B cell (primary cell): ENCODE measurements at places on chromosomes 12 and 14.

- no peak for DNase-seq
Measured at GRCh38 chr14:58455593-58456265, 28.2 kb downstream of the KIAA0586 start.

DNA sequence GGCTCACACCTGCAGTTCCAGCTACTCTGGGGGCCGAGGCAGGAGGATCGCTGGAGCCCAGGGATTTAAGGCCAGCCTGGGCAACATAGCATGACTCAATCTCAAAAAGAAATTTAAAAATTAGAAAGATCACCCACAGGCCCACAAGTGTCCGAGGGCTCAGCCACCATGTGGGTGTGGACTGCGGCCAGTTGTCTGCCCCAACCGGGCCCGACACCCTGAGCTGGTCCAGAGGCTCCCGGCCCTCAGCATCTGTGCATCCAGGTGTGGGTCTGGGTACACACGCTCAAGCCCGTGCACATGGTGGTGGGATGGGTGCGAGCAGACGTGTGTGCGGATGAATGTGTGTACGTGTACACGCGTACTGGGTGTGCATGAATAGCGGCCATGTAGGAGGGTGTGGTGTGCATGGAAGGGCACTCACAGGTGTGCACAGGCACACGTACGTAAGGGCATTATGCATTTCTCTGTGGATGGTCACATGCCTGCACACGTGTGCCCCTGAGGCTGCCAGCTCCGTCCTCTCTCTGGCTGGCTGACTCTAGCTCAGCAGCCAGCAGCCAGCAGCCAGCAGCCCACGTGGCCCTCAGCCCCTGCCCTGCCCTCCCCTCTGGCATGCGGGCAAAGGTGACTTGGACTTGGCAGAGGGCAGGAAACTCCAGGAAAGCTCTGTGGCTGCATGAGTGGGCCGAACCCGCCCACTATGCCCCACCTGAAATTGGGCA is 23.3 kb upstream of the NUDT14 start:
- peak; percentile 46 for DNase-seq

- no peak for DNase-seq
Measured at GRCh38 chr14:30134936-30135335, 207.3 kb upstream of the PRKD1 start.

DNA sequence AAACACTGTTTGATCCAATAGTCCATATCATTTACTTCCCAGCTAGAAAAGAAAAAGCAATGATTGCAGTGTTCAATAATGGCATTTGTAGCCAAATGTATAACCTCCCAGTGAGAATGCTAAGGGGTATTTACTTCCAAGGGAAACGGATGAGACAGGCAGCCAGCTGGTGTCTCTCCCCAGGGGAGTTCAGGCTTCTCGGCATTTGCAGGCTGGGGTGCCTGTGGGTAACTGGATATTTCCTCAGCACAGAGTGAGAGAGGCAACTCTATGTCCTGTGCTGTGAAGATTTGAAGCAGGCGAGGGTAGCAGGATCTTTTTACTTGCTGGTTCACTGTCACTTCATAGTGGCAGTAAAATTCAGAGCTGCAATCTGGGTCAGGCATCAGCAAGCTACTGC is 1455.6 kb upstream of the TMEM132C start:
- no peak for DNase-seq

DNA sequence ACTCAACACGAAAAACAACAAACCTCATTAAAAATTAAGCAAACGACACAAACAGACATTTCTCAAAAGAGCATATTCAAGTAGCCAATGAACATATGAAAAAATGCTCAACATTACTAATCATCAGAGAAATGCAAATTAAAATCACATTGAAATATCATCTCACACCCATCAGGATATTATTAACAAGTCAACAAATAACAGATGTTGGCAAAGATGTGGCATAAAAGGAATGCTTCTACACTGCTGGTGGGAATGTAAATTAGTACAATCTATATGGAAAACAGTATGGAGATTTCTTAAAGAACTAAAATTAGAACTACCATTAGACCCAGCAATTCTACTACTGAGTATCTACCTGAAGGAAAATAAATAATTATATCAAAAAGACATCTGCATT is 182.2 kb downstream of the KITLG start:
- no peak for DNase-seq

DNA sequence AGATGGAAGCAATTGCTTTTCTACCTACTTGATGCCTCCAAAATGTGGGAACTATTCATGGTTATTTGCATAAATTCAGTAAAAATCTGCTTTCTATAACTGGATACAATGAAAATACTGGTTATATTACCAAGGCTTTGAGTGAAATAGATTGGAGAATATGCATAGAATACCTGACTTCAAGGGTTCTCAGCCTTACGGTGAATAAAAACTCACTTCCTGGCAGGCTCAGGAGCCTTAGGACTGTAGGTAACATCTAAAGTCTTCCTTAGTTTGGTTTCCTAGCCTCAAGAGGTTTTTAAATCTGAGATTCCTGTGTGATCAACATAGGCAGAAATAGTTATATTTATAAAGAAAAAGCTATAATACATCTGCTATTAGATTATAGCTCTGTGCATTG is 158.6 kb downstream of the SLC41A2 start:
- DNase-seq, result no peak

DNA sequence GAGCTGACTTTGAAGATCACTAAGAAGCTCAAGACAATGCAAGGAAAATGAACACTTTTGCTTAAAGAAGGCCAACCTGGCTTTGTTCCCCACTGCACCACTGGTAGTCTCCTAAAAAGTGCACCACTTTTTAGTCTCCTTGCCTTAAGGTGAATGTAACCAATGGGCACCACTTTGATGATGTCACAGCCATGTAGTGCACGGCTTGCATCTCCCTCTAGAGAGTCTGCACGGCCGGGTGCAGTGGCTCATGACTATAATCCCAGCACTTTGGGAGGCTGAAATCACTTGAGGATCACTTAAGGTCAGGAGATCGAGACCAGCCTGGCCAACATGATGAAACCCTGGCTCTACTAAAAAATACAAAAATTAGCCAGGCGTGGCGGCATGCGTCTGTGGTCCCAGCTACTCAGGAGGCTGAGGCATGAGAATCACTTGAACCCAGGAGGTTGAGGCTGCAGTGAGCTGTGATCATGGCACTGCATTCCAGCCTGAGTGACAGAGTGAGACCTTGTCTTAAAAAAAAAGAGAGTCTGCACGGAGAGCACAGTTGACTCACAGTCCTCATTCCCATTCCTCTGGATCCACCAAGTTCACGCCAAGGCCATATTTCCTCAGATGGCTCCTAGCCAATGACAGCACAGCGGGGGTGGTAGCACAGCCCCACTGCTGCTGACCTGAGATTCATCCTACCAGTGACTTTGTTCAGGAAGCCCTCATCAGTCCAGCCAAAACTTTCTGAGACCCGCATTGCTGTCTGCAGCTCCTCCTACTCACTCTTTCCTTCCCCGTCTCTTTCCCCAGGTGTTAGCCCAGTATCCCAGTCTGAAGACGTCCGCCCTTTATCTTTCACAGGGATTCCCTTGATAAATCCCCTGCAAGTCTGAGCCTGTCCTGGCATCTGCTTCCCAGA is 16.5 kb upstream of the IFT81 start:
- no peak for DNase-seq

- no peak for DNase-seq
Measured at GRCh38 chr14:39406560-39406959, 25.7 kb downstream of the FBXO33 start.

DNA sequence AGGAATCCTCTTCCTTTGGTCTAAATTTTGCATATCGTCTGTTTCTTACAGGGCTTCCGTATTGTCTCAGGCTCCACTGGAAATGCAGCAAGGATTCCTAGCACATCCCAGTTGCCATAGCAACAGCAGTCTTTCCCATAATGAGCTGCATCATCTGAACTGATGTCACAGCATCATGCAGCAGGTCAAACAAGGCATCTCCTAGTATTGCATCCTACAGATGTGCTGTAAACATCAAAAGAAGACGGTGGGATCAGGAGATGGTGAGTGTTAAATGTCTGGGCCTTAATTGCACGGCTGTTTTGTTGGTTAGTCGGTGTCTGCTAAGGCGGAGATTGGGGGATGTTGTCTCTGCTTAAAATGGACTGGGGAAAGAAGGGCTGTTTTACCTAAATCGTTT is at the start of gene AKAP6:
Gene AKAP6, plus strand, starts transcription at position 153 of the 400 bp plus-strand sequence. CDS start 104,196 bp downstream, outside the sequence.
- no peak for DNase-seq

DNA sequence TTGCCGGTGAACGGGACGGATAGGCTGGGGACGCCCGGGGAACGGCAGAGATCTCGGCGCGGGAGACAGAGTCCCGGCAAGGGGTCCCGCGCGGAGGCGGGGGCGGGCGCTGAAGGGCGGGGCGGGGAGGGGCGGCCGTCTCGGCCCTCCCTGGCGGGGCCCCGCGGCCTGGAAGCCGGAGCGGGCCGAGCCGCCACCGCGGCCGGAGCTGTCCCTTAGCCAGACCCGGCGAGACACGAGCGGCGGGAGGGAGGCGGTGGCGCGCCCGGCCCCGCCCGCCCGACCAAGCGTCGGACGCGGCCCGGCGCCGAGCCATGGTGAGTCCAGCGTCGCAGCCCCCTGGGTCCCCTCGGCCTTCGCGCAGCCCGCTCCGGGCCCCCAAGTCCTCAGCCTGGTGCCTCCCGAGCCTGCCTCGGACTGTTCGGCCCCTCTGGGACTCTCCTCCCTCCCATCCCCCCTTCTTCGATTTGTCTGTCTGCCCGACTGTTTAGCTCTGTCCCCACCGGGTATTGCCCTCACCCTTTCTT is at the start of gene ARHGEF40:
Gene ARHGEF40, plus strand, starts transcription at position 222 of the 527 bp plus-strand sequence. Its CDS starts 93 bp downstream, at position 315.
- peak; percentile 55 for DNase-seq

DNA sequence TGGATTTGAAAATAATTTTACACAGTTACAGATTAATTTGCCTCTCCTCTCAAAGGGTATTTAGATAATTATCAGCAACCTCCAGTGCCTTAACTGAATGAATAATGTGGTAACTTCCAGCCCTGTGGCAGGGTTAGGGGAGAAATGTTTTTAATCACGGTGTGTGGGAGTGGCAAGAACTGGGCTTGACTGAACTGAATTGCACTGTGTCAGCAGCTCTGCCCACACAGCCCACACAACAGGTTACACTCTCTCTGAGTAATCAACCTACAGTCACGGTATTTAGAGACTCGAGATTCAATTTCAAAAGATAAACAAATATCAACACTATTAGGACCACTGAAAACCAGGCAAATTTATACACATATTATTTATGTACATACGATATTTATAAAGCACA is 198.5 kb downstream of the KCNC2 start:
- DNase-seq, result no peak

- DNase-seq, result peak; percentile 82
Measured at GRCh38 chr12:57216014-57216911, at the start of gene NXPH4. Gene NXPH4, plus strand, starts transcription at chr12:57216794. Its CDS starts 176 bp downstream, at chr12:57216970.

DNA sequence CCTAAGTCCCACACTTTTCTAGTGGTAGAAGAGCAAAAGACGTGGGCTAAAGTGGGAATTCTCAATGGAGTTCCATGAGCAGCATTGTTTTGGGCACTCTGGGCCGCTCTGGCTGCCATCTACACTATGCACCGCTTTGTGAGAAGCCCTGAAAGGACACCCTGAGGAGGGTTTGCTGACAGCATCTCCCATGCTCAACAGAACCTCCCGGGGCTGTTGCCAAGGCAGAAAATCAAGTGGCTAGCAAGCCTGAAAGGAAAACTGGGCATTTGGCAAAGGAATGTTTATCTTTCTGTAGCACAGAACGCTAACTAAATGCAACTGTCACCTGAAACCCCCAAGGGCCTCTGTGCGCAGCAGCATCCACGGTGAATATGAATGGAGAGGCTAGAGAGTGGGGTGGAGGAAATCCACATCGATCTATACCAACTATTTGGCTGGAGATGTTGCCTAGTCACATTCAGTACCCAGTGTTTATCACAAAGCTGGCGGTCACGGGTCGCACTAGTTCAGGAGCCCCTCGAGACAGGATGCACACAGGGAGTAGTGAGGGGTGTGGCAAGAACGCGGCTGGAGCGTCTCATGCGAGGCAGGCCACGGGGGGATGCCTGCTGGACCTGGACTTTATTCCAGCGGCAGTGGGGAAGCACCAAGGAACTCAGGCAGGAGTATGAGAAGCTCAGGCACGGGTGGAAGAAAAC is 14.2 kb downstream of the APPL2 start:
- no peak for DNase-seq

- no peak for DNase-seq
Measured at GRCh38 chr12:50390316-50390741, 6.1 kb downstream of the FAM186A start.

GRCh38 chr12:49902399-49903350 is 1.0 kb downstream of the FAIM2 start:
- DNase-seq, result no peak

DNA sequence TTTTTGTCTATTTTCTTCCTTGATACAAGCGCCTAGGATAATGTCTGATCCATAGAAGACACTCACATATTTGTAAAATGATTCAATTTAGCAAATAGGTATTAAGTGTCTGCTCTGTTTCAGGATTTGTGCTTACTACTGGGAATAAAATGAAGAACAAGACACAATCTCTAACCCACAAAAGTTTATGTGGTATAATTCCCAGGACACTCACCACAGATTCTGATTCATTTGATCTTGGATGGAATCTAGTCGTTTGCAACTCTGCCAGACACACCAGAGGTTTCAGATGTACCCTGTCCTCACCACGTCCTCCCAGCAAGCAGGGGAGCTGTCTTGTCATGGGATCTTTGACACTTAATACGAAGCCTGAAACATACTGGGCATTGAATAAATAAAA is 208.3 kb downstream of the LRIG3 start:
- no peak for DNase-seq

DNA sequence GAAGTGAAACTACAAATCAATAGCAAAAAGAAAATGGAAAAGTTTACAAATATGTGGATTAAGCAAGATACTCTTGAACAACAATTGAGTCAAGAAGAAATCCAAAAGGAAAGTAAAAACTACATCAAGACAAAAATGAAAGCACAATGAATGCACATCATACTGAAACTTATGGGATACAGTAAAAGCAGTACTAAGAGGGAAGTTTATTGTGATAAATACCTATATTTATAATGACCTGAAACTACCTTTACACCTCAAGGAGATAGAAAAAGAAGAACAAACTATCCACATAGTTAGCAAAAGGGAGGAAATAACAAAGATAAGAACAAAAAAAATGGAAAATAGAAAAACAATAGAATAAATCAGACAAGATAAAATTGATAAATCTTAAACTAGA is 375.0 kb downstream of the TRHDE start:
- DNase-seq, result no peak

GRCh38 chr14:69561893-69562292 is 12.8 kb downstream of the CCDC177 start:
- no peak for DNase-seq

DNA sequence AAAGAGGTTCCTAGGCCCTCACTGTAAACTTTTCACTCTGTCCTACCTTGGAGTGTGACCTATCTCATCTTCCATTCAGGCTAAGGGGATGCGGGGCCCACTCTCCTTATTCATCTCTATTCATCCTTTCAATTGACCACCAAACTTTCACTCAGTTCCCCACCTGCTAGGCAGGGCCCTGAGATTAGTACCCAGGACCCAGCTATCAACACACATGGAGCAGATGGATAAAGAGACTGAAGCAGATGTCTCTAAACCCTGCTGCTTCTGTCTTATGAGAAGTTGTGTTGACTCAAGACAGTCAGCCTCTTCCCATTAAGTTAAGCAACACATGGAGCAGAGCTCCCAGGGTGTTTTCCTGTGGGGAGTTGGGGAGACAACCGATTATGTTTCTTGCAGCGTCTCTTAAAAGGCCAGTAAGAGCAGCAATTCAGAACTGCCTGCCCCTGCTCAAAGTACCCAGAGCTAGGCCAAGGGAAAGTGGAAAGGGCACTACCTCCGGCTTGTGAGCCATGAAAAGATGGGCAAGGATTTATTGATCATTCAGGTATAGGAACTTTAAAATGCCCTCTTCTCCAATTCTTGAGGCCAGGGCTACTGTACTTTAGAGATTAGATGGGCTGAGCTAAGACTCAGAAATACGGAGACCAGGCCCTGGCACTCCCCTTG is 10.7 kb downstream of the KRT76 start:
- no peak for DNase-seq

GRCh38 chr12:113151655-113152054 is 2.1 kb downstream of the CFAP73 start:
- peak; percentile 21 for DNase-seq
